Activated T-helper 1 cell treated with anti-CD3 and anti-CD28 coated beads, Interleukin-2, amount 50 U/mL, for 16 hours (primary cell): ENCODE measurements at places on chromosomes 1 and 21.

- no peak for DNase-seq
These were observed 5.5 kb downstream of the SGIP1 start for GRCh38 chr1:66539491-66539890.

- peak; percentile 57 for DNase-seq
These were observed at the start of gene S100A11 for GRCh38 chr1:152036267-152037216. TSS of gene S100A11 (minus strand) at chr1:152037004. CDS start at chr1:152036915, 89 bp downstream.

- DNase-seq: peak; percentile 3
These were observed 41.7 kb upstream of the ZNF326 start for GRCh38 chr1:89953131-89953626.

DNA sequence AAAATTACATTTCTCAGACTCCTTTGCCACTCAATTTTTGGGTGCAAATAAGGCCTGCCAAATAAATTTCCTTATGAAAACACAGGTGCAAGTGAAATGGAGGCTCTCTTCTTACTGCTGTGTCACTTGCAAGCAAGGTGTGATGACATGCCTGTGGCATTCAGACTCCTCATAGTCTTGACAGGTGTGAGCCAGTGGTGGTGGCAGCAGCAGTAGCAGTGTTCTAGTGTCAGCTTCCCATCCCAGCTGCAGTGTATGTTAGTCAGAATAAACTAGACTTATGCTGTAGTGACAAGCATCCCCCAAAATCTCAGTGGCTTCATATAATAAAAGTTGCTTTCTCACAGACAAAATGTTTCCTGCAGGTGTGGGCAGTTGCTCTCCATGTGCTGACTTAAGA, 3.8 kb upstream of the EEIG2 start:
- no peak for DNase-seq

- DNase-seq: no peak
These were observed 1440.3 kb downstream of the NCAM2 start for GRCh38 chr21:22438428-22439086.

DNA sequence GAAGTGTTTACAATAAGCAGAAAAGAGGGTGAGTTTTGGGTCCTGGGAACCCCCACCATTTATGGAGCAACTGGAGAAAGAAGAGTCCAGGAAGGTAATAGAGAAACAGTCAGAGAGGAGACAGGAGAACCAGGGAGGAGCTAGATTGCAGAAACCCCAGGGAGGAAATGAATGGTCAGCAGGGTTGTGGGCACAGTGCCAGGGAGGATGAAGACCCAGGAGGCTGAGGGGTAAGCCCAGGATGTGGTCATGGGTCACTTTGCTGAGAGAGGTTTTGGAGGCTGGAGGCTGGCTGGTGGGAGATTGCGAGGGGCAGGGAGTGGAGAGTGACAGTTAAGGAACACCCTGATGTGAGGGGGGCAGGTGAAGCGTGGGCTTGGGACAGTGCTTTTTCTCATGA, 169.9 kb upstream of the CSF3R start:
- DNase-seq: no peak

GRCh38 chr1:40626383-40626770, 39.1 kb downstream of the RIMS3 start:
- no peak for DNase-seq

DNA sequence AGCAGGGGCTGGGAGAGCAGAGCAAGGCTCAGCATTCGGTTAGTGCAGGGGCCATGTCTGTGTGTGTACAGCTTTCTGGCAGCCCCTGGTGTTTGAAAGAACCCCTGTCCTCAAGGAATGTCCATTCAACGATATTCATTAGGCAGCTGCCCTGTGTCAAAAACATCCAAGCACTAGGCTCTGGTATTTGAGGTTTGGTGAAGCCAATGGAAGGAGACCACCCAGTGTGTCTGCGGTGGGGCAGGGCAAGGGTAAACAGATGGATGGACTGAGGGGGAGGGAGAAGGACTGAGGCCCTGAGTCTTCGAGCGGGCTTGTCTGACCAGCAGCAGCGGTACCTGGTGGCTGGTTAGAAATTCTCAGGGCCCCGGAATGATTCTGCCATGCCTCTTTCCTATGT, 155.6 kb upstream of the KLHDC7A start:
- no peak for DNase-seq
